ENCODE measurements at places on chromosomes 6 and 20.
A peak's percentile ranks its signal among the peaks of the same experiment; 100 is the strongest.

GRCh38 chr6:40936818-40937251 is 102.2 kb downstream of the UNC5CL start:
- DNase-seq, result no peak

- DNase-seq, result peak; percentile 51
Measured at GRCh38 chr6:47440719-47441118, 36.9 kb upstream of the CD2AP start.

- no peak for DNase-seq
Measured at GRCh38 chr20:48740712-48741111, 87.1 kb downstream of the PREX1 start.

- no peak for DNase-seq
Measured at GRCh38 chr20:5865604-5866003, 84.7 kb downstream of the TRMT6 start.

DNA sequence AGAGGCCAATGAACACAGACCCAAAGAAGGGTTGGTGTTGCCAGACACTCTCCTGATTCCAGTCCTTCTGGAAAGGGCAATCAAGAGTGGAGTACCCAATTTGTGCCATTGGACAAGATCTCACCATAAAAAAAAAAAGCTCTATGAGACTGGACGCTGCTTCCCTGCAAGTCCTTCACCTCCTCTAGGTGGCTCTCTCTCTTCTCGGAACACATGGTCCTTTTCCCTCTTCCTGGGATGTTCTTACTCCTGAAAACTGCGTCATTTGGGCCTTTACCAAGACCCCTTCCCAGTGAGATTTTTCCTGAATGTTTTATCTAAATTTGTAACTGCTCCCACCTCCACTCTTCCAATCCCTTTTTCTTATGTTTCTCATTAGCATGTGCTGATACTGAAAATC is 280.8 kb downstream of the FOXA2 start:
- DNase-seq, result no peak
